ENCODE measurements at places on chromosomes 6 and 20.

DNA sequence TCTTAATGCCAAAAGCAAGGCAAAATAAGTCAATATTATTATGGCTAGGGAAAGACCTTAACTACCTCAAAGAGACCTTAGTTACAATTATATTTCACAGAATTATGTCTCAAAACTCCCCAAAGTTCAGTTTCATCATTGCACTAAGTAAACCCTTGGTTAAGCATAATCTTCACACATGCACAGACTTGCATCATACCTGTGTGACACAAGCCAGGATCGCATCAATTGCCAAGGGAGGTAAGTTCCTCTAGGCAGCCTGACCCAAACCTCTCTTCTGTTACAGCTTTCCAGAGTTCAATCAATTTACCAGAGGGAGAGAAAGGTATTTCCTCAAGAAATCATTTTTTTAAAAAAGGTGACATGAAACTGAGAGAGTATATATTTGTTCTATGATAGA, 31.9 kb upstream of the PRSS35 start:
- DNase-seq: no peak

- DNase-seq: no peak
Measured at GRCh38 chr20:40176098-40176841, 512.8 kb downstream of the MAFB start.

- DNase-seq: no peak
Measured at GRCh38 chr6:18185624-18186023, 30.4 kb downstream of the KDM1B start.

GRCh38 chr6:70520575-70520974, 46.2 kb upstream of the SDHAF4 start:
- no peak for DNase-seq

DNA sequence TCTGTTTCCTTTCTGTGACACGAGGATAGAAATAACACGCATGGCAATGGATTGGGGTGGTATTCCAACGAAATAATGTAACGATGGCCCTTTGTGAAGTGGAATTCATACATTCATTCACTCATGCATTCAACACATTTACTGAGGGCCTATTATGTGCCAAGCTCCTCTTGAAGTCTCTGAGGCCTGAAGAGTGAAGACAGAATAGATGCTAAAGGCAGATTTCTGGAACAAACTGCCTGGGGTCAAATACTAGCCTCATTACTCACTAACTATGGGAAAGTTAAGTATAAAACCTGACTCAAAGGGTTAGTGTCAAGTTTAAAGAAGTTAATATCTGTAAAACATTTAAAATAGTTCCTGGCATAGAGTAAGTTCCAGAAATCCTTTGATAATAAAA, 279.6 kb upstream of the SULF2 start:
- no peak for DNase-seq

GRCh38 chr6:34475238-34475682, 9.4 kb downstream of the PACSIN1 start:
- no peak for DNase-seq

DNA sequence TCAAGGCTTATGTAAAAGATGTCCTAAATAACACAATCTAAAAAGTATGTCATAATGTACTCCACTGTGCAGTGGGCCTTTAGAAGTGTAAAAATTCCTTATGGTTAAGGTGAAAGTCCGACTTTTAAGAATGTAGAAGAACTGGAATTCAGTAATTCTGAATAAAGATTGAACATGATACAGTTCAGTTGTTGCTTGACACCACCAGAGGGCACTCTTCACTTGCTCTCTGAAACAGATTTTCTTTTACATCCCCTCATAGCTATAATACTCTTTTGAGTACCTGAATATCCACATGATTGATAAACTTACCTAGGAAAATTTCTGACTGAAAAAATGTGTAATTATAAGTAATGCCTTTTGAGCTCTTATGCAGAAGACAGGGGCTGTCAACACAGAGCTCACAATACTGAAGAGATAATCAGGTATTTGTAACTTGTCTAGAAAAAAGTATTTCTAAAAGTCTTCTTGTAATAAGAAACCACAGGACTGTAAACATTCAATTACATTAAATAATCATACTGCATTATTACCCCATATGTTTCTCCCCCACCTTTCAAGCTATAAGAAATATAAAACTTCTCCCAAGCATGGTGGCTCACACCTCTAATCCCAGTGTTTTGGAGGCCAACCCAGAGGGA, 92.1 kb downstream of the POPDC3 start:
- no peak for DNase-seq

DNA sequence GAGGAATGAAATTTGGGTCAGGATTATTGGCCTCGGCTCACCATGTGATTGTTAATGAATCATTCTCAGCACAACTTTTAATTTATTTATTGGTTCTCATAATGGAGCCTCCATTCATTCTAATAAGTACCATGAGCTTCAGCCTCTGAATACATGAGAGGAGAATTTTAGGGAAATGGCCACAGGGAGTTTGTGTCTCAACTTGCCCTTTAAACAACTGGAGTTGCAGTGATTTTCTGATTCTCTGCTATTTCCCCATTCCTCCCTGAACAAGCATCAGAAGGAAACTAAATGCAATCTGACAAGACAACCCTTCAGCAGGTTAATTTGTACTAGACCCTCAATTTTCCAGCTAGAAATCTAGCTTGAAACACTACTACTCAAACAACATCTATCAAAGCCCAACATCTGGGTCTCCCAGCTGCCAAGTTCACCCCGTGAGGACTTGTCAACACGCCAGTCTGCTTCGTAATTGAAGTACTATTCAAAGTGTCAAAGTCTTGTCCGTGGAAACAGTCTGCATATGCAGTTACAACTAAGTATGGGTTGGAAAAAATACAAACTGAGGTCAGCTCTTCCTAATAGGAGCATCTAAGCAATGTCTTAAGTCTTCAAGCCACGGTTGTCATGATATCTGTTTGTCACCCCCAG, 235.4 kb downstream of the CDH4 start:
- DNase-seq: no peak
